ENCODE measurements at places on chromosomes 12 and 14.

DNA sequence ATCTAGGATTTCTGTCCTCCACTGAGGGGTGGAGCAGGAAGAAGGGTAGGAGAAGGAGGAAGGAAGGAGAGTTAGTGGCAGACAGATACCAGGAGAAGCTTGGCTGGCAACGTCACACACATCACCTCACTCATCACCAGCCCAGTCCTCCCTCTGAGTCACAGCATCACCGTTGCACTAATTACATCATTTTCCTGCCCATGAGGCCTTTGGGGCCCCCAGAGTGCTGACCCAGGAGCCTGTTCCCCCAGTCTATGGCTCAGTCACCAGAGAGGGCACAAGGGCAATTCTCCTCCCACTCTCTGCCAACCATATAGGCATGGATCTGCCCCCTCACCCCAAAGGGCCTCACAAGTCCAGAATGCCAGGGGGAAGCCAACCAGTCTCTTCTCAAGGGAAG lies 4.6 kb downstream of the RND1 start:
- no peak for DNase-seq

DNA sequence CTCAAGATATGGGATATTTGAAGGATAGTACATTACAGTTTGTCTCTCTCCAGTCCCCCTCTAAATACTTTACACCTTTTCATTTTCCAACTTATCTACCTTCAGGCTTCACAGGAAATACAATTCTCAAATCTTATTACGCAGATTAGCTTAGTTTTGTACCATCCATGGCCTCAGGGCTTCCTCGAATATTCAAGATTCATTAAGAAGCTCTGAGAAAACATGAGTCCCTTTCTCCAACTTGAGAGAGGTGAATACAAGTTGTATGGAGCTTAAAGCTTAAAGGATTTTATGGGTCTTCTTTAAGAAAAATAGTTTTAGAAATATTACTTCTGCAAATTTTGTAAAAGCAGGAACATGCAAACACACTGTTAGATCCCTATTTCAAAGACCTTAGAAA lies 1212.5 kb downstream of the GALC start:
- DNase-seq, result no peak

- peak; percentile 49 for DNase-seq
These were observed 718.8 kb upstream of the TMEM132C start for GRCh38 chr12:127548123-127548553.

- DNase-seq, result no peak
These were observed 41.2 kb downstream of the SH2B3 start for GRCh38 chr12:111446631-111447570.

- no peak for DNase-seq
These were observed 72.0 kb downstream of the NUMB start for GRCh38 chr14:73386342-73386741.

DNA sequence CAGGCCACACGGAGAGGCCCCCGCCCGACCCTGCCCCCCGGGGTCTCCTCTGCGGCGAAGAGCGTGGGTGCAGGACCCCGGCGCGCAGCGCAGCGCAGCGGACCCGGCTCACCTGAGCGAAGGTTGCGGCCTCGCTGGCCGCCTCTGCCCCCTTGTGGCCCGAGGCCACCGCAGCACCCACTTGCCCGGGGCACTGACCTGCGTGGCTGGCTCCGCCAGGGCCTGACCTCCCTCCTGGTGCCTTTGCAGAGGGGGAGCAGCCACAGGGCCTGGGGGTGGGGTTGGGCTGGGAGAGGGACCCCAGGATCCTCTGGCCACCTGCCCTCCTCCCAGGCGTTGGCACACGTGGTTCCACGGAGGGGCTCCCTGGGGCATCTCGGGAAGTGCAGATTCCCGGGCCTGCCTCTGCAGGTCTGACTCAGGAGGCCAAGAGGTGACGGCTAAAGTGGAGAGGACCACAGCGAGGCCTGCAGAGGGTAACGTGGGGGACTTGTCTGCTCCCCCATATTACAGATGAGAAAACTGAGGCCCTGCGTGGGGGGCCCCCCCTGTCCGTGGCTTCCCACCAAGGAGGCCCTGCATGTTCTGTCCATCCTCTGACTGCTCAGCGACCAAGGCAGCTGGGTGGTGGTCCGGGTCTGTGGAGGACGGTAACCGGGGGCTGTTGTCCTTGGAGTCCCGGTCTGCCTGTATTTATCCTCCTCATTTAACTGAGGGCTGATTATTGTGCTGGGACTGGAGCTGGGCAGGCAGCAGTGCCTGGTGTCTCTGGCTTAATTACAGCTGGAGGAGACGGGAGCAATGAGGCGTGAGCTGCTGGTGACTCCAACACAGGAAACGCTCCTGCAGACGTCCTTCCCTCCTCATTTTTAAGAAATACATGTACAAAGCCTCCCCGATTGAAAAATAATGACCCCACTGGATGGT lies 67.9 kb upstream of the BEGAIN start:
- no peak for DNase-seq

- no peak for DNase-seq
These were observed 88.8 kb downstream of the CCDC60 start for GRCh38 chr12:119423285-119423684.

- no peak for DNase-seq
These were observed 107.8 kb downstream of the CALM1 start for GRCh38 chr14:90504643-90505042.

GRCh38 chr12:11307143-11307542 lies 3.1 kb downstream of the PRB4 start:
- DNase-seq, result peak; percentile 19

DNA sequence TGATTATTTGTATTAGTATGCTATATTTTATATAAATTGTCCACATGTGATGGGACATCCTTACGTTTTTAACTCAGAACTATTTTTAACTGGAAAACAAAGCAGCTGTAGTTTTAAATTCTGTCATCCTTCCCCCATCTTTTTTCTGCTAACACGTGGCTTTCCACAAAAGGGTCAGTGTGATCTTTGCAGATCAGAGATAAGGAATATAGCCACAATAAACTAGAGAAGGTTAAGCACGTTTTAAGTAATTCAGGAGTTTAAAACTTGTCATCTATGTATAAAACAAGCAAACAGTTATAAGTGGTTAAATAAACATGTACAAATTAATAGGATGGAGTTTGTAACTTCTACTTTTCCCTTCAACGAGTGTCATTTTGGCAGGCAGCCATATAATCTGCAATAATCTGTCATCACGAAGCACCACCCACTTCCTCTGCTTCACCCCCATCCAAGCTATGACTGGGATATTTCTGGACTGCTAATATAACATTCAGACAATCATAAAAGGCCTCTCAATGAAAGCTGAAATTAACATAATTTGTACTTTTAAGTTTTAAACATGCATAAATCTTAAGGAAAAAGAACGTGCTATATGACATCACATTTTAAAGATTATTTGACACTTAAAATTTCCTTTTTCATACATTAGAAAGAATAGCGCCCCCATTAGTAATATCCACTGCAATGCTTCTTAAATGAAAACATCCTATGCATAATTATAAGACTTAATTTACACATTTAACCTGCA lies 15.3 kb downstream of the TAOK3 start:
- no peak for DNase-seq

DNA sequence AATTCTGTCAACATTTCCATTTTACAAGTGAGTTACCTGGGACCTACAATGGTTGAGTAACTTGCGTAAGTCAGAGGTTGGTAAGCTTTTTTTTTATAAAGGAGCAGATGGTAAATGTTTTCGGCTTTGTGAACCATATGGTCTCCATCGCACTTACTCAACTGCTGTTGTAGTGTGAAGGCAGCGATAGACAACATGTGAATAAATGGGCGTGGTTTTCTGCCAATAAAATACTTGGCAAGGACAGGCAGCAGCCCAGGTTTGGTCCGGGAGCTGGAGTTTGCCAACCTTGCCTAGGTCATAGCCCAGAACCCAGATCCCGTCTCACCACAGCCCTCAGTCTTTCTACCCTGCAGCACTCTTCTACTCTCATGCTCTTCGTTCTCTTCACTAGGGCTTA lies 6.3 kb downstream of the DDX55 start:
- no peak for DNase-seq

- peak; percentile 12 for DNase-seq
These were observed at the start of gene LRRK2 for GRCh38 chr12:40224439-40225291. Gene LRRK2, plus strand, starts transcription at chr12:40224997. Its CDS starts 135 bp downstream, at chr12:40225132.

- DNase-seq, result no peak
These were observed 215.5 kb downstream of the C12orf50 start for GRCh38 chr12:87813476-87814234.

Data from skeletal muscle cell (primary cell).